ENCODE measurements at places on chromosomes 7 and 10. TPM values are rescaled to one million over a fixed set of nuclear protein-coding genes. Genes with fewer than 3 reads are reported as not detected.
A peak's percentile ranks its signal among the peaks of the same experiment; 100 is the strongest.

DGKI gene
- 23.3 TPM for total RNA-seq

HECW1 gene
- total RNA-seq: 2.9 TPM

DNA sequence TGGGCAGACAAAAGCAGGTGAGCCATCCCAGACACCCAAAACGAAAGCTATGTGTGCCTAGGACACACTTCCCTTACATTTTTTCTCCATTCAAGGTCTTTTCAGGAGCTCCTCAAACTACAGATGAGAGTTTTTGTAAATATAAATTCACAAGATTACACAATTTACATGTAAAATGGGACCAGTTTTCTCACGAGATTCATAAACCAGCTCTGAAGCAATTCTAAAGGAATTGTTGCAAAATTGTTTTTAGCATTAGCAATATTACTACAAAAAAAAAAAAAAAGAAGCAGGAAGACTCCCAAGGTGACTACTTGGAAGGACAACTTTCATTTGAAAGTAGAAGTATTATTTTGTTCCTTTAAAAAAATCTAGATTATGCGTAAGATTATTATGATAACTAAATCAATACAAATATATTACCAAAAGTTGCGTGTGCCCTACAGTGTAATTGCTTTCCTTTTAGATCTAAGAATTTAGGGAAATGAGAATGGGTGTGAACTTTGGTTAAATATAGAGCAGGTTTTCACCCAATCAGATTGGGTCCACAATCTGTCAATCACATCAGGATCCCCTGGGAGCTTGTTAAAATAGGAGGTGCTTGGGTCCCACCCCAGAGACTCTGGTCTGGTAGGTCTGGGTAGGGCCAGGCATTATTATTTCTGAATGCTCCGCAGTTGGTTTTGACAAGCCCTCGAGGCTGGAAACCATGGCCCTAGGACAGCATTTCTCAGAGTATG is 72.2 kb downstream of the TBXAS1 start:
- H3K4me3 ChIP-seq: no peak overlapping the region
- H3K27me3 ChIP-seq: no peaks in the 10 kb centered on the region
- H3K27ac ChIP-seq: no peak overlapping the region

- H3K4me3 ChIP-seq: no peak overlapping the region
- no peaks in the 10 kb centered on the region for H3K4me1 ChIP-seq
- DNase-seq: no peak
These were observed 2.3 kb upstream of the GIMAP8 start for GRCh38 chr7:150447966-150448788.

- peak overlapping the region; percentile 58 for H3K27ac ChIP-seq
- peak; percentile 83 for DNase-seq
- H3K4me3 ChIP-seq: no peak overlapping the region
These were observed 186.5 kb upstream of the BET1 start for GRCh38 chr7:94190599-94191061.

DNA sequence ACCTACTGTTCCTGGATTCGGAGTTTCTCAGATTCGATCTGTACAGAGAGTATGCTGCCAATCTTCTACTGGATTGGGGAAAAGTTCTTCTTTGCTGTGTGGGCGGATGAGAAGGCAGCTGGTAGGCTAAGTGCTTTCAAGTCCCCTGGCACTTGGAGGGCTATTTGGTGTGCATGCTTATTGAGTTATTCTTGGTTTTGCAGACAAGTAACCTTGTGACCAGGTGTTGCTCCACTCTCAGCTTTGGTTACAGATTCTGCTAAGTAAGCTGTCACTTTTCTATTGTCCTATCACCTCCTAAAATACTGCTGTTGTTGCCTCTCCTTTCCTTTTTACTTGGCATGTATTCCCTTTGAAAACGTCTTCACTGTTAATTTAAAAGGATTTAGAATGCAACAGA is 1375.1 kb upstream of the LRRTM3 start:
- no peaks in the 10 kb centered on the region for H3K4me1 ChIP-seq
- no peaks in the 10 kb centered on the region for H3K27me3 ChIP-seq
- H3K36me3 ChIP-seq: no peaks in the 10 kb centered on the region
- no peak for DNase-seq

Measured in osteoblast (primary cell).